ACHN (cell line): ENCODE measurements at places on chromosomes 1 and 21.

- no peak for DNase-seq
These were observed 114.6 kb downstream of the KAZN start for GRCh38 chr1:14713077-14713476.

GRCh38 chr1:61926597-61926996, 184.3 kb downstream of the PATJ start:
- DNase-seq: no peak

DNA sequence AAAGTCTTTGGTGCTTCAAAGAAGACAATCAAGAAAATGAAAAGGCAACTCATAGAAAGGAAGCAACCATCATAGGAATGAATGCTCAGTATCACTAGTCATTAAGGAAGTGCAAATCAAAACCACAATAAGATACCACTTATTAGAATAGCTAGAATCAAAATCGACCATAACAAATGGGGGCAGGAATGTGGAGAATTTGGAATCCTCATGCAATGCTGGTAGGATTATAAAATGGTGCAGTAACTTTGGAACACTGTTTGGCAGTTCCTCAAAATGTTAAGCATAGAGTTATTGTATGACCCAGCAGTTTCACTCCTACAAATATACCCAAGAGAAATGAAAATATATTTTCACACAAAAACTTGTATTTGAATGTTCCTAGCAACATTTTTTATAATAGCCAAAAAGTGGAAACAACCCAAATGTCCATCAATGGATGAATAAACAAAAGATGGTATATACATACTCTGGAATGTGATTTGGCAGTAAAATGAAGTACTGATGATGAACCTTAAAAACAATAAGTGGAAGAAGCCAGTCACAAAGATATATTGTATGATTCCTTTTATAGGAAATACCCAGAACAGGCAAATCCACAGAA, 105.6 kb downstream of the MIS18A start:
- no peak for DNase-seq

- DNase-seq: no peak
These were observed 229.4 kb downstream of the CACNA1E start for GRCh38 chr1:181712711-181713110.

DNA sequence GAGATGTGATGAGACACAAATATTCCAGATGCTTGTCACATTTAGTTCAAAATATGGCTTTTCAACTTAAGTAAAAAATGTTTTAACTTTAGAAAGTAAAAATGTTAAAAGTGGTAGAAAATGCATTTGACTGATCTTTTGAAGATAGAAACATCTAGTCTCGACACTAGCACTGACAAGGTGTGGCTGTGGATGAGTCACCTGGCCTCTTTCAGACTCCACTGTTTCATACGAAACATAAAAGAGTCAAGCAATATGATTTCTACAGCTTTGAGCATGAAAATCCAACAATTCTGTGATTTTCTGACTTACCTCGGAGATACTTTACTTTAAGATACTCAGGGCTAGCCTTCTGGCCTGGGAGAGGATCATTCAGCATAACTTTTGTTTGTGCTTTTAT, 47.7 kb downstream of the TTC13 start:
- DNase-seq: no peak

DNA sequence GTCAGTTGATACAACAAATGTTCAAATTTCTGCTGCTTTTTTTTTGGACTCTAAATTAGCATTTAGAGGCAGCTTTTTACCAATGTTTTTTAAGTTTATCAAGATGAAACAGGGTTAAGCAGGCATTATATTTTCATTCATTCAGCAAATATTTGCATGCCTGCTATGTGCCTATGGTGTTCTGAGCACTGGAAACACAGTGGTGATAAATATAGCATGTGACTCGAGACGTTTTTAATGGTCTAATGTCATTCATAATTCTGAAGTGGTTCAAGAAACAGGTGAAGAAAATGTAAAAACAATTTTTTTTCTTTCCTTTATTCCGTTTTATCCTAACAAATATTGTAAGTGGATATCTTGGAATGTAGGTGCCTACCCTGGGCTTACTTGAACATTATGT, 26.8 kb downstream of the NEK7 start:
- no peak for DNase-seq
